Aorta (tissue), 5 donors: ENCODE measurements at places on chromosomes 2 and 18.

DNA sequence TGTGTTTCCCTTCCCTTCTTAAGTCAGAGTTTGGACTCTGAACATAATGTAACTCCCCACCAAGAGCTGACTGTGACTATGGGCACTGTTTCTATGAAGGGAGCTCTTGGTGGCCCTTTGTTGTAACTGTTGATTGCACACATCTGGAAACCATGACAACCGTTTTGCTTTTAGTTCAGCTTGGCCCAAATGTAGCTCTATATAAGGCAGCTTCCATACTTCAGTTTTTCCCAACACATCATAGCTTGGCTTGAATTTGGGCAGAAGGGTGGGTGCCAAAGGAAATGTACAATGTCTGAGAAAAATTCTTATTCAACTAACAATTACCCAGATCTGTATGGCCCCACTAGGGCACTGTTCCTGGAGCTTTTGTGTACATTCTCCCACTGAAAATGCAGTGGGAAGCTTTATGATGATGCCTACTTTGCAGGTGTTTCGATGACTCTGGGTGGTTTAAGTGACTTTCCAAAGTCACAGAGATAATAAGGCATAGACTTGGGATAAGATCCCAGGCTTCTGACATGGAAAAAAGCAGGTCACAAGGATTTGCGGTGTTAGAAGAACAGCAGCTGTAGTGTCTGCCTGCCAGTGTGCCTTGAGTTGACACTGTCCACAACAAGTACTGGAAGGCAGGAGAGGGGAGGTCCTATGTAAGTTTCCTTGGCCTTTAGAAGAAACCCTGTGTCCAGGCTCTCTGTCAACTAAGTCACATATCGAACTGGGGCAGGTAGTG is 2.4 kb upstream of the CETN1 start:
- DNase-seq = no peak

DNA sequence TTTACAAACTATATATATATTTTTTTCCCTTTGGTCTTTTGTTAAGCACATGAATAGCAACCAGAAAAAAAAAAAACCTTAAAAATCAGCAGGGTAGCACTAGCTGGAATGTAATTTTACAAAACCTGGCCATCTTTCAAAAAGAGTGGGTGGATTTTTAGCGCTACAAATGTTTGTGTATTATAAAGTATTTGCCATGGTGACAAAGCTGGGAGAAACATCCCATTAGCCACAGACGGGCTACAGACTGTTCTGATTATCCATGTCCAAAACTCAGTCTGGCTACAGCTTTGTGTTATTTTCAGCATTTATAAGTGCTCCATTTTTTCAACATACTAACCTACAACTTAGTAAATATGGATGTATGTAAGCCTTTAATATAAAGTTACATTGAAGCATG is 249.5 kb upstream of the TANK start:
- DNase-seq = no peak

DNA sequence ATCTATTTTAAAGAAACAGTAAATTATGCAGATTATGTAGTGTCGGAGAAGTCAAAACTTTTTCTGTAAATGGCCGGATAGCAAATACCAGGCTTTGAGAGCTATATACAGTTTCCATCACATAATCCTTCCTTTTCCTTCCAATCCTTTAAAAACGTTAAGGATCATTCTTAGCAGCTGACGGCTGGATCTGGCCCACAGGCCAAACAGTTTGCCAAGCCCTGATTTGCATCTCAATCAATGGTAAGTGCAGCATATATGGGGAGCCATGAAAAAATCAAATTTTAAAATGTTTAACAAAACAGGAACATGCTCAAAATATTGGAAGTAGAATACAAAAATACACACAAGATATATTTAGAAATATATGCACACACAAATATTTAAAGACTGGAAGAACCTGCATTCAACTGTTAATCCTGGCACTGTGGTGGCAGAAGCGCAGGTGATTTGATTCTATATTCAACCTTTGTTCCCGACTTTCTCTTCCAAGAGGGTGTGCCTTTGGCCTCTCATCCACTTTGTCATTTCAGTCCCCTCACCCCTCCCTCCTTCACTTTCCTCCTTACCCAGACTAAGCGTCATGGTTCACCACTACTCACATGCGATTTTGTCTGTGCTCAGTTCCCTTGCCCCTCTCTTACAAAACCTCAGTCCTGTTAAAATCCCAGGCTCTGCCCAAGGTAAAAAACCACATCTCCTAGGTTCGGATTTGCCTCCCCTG is 27.3 kb downstream of the NDUFA10 start:
- DNase-seq = no peak

DNA sequence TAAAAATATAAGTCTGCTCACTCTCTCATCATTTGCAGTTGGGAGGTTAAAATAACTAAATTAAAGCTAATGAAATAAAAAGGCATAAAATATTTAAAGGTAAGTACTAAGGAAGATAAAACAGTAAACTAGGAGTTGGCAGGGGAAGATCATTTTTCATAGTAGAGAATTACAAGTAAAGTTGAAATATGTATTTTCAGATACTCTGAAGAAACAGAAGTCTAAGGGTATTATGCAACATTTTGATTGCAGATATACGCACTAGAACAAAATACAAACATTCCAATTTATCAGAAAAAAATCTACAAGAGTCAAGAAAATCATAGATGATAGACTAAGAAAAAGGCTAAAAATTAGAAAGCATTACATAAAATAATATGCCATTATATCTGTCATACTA is 167.6 kb upstream of the CTAGE1 start:
- no peak for DNase-seq

GRCh38 chr2:31526946-31527732 is 53.6 kb downstream of the SRD5A2 start:
- no peak for DNase-seq

- DNase-seq = no peak
These were observed 224.2 kb downstream of the GULP1 start for GRCh38 chr2:188515918-188516317.

- no peak for DNase-seq
These were observed 61.6 kb downstream of the KCNG2 start for GRCh38 chr18:79859314-79859713.

GRCh38 chr2:72708236-72708635 is 117.6 kb downstream of the EXOC6B start:
- DNase-seq = no peak

DNA sequence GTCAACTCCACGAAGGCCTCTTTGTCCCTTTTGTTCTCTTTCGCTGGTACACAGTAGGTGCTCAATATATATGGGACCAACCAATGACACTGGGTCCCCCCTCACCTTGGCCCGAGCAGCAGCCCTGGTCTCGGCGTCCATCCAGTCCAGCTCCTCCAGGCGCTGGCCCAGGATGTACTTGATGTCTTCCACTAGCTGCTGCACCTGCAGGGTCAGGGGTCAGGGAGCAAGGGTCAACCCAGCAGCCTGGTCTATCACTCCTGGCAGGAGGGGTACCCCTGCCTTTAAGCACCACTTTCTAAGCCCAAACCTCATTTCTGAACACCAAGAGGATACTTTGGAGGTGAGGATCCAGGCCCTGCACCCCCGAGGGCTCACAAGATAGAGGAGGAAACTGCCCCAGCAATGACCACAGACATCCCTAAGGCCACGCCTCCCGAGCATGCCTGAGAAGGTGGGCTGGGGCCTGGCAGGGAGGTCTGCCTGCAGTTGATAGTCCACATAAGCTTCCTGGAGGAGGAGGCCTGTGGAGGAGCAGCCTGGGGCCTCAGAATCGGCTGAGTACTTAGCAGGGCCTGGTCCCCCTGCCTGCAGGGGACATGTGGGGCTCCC is 4.2 kb downstream of the ECEL1 start:
- peak; percentile 37 for DNase-seq

DNA sequence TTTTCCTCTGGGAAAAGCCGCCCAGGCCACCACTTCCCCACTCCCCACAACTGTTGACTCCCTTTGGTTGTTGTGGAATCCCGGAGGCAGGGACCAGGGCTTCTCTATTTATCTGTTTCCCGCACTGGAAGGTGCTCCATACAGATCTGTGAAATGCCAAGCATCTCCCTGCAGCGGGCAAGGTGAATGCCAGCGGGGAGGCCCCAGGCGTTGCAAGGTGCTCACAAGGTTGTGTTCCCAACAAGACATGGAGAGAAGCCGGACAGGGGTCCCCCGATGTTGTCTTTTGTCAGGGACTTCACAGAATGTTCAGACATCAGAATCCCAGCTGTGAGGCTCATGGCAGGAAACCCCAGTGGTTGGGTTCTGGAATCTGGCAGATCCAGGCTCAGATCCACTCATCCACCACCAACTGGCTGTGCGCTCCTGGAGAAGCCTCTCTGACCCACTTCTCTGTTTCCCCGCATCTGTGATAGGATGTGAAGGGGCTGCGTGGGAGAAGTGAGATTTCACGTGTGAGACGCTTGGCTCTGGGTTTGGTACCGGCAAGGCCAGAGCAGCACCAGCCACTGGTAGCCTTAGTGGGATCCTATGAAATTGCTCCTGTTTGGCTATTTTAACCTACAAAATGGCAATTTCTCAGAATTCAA is 8.6 kb upstream of the NEU2 start:
- no peak for DNase-seq

- no peak for DNase-seq
These were observed 262.0 kb downstream of the NCKAP5 start for GRCh38 chr2:133306236-133306635.

DNA sequence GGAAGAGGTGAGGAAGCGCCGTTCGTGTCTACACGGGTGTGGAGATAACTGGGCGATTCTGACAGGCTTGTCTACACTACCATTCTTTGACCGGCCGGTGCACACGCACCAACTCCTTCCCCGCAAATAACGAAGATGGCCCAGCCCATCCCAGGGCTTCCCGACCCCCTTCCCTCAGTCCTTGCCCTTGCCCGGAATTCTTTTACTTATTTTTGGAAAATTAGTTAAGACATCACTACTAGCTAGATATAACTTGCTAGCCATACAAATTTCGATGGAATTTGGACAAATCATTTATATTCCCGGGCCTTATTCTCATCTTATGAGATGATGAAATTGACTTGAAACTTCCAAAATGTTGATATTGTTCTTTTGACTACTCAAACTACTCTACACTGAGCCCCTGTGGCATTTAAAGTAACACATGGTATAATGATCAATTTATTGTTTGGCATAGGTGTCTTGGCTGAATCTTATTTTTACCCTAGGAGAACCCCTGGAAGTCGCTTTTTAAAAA is 1.3 kb downstream of the ERICH2 start:
- no peak for DNase-seq

DNA sequence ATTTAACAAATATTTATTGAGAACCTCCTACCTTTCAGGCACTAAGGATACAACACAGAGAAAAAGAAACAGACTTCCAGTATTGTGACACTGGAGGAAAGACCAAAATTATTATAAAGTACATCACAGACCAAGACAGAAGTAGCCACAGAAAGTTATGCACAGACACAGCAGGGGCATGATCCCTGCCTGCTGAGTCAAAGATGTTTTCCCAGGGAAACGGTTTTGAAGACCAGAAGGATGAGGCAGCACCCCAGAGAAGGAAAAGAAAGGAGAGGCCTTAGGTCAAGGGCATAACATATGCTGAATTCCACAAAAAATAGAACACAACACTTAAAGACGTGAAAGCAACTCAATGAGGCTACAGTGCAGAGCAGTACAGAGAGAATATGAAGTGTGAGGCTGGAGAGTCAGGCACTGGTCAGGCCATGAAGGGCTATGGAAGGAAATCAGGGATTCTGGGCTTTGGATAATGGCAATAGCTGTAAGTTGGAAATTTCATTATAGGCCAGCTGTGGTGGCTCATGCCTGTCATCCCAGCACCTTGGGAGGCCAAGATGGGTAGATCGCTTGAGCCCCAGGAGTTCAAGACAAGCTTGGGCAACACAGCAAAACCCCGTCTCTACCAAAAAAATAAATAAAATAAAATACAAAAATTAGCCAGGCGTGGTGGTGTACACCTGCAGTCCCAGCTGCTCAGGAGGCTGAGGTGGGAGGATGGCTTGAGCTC is 8.2 kb downstream of the ADAM17 start:
- DNase-seq = no peak

- DNase-seq = no peak
These were observed 62.3 kb upstream of the ACYP2 start for GRCh38 chr2:54052825-54053718.

GRCh38 chr2:2869553-2869952 is 508.1 kb downstream of the EIPR1 start:
- no peak for DNase-seq

GRCh38 chr2:173828189-173829142 is 136.7 kb downstream of the SP3 start:
- DNase-seq = no peak

DNA sequence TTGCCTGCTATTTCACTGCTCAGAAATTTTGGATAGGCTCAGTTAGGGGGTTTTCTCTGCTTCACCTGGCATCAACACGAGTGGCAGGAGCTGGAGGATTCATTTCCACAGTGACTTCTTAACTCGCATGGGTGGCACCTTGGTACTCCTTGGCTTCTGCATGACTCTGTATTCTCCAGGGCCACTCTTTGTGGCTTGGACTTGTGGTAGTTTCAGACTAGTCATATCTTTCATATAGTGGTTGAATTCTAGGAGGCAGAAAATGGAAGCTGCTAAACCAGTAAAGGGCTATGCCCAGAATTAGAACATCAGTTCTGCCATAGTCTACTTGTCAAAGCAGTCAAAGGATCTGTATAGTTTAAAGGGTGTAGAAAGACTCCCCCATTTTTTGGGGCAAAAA is 6.8 kb downstream of the MAIP1 start:
- DNase-seq = no peak
